ENCODE measurements at places on chromosomes 1 and 21.

GRCh38 chr1:98849969-98850636, 154.6 kb downstream of the PLPPR5 start:
- no peak for DNase-seq

GRCh38 chr1:71196685-71197084, 115.8 kb upstream of the ZRANB2 start:
- peak; percentile 35 for DNase-seq

- DNase-seq, result peak; percentile 28
These were observed 3.3 kb upstream of the S100A3 start for GRCh38 chr1:153552335-153552734.

DNA sequence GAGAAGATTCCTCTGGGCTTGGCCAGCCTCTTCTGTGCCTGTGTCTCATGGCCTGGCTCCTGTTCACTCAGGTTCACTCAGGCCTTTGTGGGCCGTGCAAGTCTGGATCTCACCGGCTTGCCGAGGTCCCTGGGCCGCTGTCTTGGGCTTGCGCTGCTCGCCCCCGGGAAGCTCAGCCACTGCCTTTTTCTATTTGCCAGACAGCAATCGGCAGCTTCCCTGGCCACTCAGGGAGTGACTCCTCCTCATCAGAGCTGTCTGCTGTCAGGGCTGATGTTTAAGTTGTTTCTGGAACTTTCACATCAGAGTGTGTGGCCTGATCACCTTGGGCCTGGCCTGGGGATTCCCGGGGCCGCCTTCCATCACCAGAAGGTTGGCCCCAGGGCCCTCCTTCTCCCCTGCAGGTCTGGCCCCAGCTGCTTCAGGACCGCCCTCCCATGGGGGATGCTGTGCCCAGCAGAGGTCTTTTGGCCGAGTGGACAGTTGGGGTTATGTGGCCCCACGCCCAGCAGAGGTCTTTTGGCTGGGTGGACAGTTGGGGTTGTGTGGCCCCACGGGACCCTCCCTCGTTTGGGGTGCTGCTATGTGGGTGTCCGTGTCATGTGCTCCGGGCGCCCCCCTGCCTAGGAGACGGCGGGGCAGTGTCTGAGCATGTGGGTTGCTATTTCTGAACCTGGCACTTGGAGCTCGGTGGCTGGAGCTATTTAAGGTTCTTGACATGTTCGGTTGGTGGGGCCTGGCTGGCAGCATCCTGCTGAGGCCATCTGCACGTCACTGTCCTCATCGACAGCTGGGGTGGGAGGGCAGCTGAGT, 12.5 kb downstream of the SLX9 start:
- DNase-seq, result no peak

- no peak for DNase-seq
These were observed 90.1 kb downstream of the DMRTB1 start for GRCh38 chr1:53549287-53549686.

- no peak for DNase-seq
These were observed 65.3 kb downstream of the LAMC2 start for GRCh38 chr1:183251101-183251958.

- no peak for DNase-seq
These were observed 106.1 kb downstream of the PTGER3 start for GRCh38 chr1:70941563-70941962.

GRCh38 chr1:210663730-210664573, 335.2 kb downstream of the HHAT start:
- DNase-seq, result no peak

GRCh38 chr1:245041058-245041698, 113.6 kb upstream of the KIF26B start:
- DNase-seq, result no peak

DNA sequence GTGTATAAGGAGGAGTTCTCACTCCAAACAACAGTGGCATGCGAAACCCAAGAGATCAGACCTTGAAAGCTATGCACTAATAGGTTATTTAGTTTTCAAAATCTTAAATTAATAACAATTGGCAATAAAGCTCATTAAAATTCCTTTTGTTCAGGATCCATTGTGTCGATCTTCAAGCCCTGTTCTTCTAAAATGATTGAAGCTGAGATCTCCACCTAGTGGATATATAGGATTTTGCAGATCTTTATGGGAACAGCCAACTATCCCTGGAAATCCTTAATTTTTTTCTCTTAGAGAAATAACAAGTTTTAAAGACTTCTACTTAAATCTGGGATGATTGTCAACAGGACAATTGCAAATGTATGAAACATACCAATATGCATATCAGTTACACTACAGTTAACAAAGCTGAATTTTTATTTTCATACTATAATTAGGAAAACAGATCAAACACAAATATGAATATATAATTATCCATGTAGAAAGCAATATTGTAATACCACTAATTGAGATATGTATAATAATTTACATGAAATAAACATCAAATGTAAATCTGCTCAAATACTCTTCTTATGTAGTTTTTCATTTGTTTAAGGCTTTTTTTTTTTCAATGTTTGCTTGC, 43.3 kb downstream of the LRRC53 start:
- peak; percentile 71 for DNase-seq

DNA sequence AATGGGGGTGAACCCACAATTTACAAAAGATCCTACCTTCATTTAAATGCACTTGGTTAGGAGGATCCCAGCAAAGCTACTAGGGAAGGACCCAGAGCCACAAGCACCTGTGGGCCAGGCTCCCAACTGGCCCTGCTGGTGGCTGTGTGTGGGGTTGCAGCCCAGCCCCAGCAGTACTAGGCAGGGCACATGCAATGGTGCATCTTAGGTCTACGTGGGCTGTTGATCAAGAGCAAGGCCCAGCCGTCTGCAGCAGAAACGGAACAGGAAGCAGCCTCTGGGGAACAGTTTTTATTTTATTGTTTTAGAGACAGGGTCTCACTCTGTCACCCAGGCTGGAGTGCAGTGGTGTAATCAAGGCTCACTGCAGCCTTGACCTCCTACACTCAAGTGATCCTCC, 134.1 kb upstream of the RAB4A start:
- DNase-seq, result no peak

GRCh38 chr1:169049258-169049938, 57.1 kb upstream of the ATP1B1 start:
- no peak for DNase-seq

GRCh38 chr1:146016891-146017290, 4.6 kb downstream of the HJV start:
- DNase-seq, result no peak

- DNase-seq, result no peak
These were observed 6.9 kb downstream of the PLA2G2D start for GRCh38 chr1:20112279-20113000.

GRCh38 chr1:243884603-243885002, 34.6 kb upstream of the AKT3 start:
- DNase-seq, result no peak

DNA sequence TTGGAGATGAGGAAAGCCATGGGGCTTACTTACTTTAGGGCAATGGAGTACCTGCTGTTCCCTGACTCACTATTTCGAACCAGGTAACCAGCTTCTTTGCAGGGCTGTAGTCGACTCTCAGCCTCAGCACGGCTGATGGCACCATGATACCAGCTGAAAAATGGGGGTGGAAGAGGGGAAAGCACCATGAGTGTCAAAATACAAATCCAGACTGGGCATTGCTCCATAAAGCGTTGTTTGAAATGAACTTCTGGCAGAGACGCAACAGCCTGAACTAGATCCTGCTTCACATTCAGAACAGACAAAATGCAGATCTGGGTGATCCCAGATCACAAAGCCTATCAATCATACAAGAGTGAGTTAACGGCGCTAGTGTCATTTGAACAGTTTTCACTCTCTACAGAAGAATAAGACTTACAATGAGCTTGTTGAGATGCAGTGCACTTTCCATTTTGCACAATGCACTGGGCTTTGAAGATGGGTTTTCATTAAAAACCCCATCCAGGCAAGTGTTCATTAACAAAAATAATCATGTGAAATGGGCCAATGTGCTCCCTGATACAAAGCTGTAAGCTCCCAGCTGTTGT, 16.0 kb upstream of the TDRD10 start:
- no peak for DNase-seq

GRCh38 chr1:63316984-63317816, 5.2 kb upstream of the FOXD3 start:
- DNase-seq, result peak; percentile 79

GRCh38 chr1:196381544-196381943, 226.7 kb downstream of the KCNT2 start:
- no peak for DNase-seq

DNA sequence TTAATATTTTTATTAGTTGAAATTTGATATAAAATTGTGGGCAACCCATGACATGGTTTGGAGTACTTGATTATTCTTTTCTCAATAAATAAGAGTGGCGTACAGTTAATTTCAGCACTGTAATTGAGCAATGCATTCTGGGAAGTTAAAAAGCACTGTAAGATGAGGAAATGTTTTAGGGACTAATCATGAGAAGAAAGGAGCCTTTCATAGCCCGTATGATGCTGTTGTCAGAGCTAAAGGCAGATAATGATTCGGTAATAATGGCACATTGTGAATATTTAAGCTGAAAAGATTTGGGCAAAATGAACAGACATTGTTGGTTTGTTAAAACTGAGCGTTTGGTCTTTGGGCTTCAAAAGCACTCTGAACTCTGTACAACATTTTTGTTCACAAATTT, 139.3 kb downstream of the NFIA start:
- peak; percentile 93 for DNase-seq

DNA sequence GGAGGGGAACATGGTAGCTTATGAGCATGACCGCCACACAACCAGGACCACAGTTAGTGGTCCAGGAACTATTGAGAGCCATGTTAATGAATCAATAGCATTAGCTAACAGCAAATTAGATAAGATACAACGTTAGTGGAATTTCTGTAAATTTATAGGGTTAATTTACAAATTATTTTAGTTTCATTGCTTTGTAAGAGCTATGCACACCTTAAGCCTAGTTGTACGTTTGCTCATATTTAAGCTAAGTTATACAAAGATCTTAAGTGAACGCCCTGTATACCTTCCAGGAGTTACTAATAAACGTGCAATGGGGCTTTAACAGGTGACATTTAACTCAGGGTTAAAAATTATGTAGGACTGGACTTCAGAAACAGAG, 749 bp downstream of the EXOSC10 start:
- DNase-seq, result no peak

DNA sequence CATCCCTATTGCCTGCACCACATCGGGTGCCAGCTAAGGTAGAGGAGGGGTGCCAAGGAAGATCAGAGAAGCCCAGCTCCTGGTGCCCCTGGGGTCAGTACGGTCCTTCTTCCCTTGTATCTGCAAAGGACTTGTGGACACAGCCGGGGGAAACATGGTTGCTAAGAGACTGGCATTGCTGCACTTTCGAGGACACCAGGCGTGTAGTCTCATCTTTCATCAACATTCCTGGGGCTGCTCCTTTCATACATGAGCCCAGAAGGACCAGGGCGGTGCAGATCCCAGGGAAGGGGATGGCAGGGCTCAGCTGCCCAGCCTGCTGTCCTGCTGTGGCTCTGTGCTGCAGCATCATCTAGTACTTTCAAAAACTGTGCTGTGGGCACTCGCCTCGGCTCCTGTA, 61.0 kb downstream of the RUNX1 start:
- no peak for DNase-seq

- no peak for DNase-seq
These were observed 23.2 kb downstream of the INSL5 start for GRCh38 chr1:66777831-66778230.

GRCh38 chr1:7962014-7962335, 464 bp downstream of the PARK7 start:
- DNase-seq, result no peak

DNA sequence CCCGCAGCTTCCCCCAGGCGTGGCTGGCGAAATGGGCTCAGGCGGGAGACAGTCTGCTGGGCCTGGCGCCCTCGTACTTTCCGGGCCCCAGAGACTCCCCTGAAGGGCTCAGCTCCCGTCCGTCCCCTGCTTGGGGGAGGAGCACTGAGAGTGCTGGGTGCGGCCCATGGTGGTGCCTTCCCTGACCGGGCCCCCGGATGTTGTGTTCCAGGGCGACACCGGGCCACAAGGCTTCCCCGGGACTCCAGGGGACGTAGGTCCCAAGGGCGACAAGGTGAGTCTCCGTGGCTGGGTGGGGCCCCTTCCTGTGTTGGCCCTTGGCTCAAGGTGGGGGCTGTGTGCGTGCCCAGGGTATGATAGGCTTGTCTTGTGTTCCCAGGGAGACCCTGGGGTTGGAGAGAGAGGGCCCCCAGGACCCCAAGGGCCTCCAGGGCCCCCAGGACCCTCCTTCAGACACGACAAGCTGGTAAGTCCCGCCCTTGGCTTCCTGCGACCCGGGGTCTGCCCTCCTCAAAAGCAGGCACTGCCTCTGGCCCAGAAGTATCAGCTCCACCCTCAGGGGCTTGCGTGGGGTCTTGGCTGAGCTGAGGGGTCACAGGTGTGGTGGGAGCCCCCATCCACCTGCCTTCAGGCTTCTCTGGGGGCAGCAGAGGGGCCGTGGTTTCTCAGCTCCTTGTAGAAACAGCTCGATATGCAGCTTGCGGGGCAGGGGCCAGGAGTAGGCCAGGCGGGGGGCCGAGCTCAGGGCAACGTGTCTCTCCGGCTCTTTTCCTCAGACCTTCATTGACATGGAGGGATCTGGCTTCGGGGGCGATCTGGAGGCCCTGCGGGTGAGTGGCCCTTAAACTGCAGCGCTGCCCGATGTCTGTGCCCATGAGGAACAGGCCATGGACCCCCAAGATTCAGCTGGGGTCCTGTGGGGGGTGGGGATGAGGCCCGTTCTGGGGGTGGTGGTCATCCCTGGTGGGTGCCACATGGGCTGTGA, 62.3 kb downstream of the SLC19A1 start:
- no peak for DNase-seq

DNA sequence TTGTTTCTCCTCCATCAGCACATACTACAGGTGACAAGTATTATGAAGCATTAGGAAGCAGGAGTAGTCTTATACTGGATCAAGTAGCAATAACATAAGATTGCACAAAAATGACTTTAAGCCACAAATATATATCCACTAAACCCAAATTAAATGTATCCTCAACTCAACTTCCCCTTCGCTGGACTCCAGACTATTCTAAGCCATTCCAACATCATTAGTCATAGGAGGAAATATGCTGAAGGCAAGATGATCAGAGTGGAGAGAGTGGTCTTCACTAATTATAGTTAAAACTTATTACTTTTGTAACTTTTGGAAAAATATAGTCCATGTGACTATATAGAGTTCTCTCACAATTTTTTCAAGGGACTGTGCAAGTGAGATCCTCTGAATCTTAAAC, 390.7 kb upstream of the ZP4 start:
- DNase-seq, result no peak

DNA sequence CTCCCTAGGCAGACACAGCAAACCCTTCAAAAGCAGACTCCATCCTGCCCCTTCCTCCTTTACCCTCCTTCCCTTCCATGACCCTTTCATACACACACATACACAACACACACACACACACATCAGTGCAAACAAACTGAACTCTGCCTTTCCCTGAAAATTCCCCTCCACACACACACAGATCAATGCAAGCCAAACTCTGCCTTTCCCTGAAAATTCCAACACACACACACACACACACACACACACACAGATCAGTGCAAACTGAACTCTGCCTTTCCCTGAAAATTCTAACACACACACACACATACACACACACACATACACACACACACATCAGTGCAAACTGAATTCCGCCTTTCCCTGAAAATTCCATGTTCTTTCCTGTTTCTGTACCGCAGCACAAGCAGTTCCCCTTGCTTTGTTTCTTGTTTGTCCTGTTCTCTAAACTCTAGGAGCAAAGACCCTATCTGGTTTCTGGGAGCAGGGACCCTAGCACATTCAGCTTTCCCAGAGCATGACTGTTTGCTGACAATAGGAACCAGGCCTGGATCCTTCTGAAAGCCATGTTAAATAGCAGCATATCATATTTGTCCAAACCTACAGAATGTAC, 91.0 kb downstream of the PTPN14 start:
- DNase-seq, result no peak

- no peak for DNase-seq
These were observed 32.7 kb downstream of the EPHA10 start for GRCh38 chr1:37732111-37732780.

Data from SK-MEL-5 (cell line).